Activated T-cell treated with anti-CD3 and anti-CD28 coated beads for 4 hours (primary cell): ENCODE measurements at places on chromosomes 2 and 18.

DNA sequence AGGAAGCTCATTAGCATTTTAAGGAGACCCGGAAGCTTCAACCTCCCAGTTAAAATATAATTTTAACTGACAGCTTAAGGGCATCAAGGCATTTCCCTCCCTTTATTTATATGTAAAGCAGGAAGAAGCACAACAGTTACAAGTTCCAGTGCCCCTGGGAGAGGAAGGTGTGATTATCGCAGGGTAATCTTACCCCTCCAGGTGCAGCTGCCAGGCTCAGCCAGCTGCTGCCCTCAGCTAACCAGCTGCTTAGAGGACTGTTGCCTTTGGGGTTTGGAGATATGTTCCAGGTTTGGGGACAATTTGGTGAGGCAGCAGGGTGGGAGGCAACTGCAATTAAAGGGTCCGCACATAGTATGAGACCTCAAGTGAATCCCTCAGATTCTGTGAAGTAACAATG is 55.3 kb upstream of the SETBP1 start:
- DNase-seq: no peak

DNA sequence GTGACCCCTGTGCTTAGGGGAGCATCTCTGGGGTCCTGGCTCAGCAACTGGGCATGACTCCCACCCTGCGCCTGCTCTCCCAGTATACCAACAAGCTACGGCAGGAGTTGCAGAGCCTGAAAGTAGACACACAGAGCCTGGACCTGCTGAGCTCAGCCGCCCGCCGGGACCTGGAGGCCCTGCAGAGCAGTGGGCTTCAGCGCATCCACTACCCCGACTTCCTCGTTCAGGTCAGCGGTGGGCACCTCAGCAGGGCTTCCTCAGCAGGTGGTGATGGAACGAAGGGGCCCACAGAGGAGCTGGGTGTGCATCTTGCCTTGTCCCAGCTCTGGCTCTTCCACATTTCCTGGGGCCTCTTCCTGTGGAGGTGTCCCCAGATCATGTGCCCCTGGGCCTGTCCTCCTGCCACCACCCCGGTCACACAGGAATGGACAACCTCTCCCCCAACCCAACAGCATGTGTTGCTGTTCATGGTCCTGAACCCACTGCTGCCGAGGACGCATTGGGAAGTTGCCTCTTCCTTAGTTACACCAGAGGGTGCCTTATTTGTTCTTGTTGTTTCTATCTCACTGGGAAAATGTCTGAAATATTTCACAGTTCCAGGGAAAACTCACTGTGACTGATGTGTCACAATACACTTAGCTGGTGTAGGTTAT is 10.8 kb downstream of the PROM2 start:
- DNase-seq: no peak

DNA sequence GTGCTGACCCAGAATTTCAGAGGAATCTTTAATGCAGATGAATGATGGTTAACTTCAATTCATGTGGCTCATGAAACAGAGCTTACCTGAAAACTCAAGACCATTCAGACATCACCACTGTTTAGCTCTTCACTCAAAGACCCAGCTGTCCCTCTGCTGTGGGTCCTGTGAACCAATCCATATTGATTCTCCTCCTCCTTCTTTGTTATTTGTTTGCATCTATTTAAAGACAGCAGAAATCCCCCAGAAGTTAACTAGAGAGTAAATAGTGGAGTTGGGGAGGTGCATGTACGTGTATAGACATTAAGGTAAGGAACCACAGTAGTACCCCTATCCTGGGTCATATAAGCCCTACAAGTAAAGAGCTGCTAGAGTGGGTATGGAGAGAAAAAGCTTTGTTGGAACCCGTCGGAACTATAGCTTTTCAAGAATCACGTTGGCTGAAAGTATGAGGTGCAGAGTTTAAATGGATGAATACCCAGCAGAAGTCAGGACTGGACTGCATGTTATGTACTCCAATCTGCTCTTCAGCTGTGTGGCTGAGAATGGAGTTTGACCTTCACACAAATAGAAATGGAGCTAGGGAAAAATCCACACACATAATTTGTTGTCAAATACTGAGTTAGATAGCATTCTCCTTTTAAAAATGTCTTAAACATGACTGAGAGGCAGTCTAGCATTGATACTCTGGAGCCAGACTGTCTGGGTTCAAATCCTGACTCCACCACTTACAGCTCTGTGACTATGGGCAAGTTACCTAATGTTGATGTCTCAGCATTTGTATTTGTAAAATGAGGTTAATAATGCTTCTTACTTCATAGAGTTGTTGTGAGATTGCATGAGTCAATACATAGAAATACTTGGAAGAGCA is 81.7 kb upstream of the HK2 start:
- DNase-seq: no peak

DNA sequence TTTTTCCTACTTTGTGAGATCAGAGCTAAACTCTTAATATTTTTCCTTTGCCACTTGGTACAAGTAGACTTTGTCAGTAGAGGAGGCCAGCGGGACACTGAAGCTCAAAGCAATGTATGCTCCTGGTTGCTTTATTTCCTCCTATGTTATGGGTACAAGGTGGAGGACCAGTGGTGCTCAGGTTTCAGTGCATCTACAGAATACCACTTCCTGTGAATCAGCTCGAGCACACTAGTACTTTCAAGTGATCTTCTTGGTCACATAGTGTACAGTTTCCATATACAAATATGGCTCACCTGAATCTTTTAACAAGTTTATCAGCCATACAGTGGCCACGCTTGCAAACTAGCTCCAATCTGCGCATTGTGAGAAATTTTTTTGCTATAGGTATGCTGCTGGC is 1674.8 kb upstream of the TMEFF2 start:
- DNase-seq: no peak

- no peak for DNase-seq
Observed at GRCh38 chr2:167005096-167005495, 116.8 kb downstream of the XIRP2 start.

GRCh38 chr2:20526708-20527107 is 79.8 kb downstream of the RHOB start:
- no peak for DNase-seq

DNA sequence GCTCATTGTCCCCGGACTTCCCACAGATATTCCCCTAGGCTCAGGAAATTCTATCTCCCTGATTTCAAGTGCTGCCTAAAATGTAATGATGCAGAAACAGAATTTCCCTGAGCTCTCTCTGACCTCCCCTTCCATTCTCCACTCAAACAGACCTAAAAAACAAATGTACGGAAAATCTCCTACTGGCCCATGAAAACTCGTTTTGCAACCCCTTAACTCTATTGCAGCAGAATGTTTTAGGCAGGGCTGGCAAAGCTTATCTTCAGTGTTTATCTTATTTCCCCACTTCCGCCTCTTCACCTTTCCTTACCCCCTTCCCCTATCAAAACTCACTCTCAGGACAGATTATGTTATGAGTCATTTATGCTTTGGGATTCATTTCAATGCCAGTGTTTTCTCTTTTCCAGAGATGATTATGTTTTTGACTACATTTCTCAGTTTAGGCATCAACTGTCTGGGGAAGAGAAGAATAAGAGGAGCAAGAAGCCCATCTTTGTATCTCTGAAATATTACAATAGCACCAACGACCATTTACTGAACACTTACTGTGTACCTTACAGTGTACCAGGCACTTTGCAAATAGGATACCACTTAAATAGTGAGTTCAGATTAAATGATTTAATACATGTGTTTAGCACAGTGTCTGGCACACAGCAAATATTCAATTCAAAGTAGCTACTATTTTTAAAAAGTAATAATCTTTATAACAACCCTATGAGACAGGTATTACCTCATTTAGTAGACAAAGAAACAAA is 53.9 kb upstream of the STPG4 start:
- no peak for DNase-seq

DNA sequence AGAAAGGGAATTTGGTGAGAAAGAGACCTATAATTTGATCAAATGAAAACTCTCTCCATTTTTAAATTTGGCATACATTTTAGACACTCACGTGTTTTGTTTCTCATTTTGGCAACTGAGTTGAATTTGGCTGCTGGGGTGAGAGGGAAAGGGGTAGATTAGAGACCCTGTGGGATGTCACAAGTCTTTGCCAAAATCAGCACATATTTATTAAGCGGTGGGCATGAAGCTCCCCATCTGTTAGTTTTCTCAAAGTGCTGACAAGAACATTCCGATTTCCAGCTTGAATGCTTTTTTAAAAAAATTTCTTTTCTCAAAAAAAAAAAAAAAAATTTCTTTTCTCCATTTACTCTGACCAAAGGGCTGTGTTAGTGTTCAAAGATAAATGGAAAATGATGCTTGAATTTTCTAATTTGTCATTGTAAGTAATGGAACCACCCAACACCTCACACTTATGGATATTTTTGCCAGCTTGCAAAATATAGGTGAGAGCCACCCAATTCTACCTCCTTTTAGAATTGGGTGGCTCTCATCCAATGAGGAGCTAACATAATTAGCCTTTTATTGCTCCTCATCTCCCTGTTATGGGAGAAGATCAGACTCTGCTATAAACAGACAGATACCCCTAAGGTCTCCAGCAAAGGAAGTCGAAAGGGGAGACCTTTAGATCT is 222.9 kb upstream of the FN1 start:
- no peak for DNase-seq

- DNase-seq: no peak
Observed at GRCh38 chr2:113009622-113010021, 4.4 kb downstream of the IL36A start.

- no peak for DNase-seq
Observed at GRCh38 chr2:36912695-36913094, 53.6 kb downstream of the STRN start.

DNA sequence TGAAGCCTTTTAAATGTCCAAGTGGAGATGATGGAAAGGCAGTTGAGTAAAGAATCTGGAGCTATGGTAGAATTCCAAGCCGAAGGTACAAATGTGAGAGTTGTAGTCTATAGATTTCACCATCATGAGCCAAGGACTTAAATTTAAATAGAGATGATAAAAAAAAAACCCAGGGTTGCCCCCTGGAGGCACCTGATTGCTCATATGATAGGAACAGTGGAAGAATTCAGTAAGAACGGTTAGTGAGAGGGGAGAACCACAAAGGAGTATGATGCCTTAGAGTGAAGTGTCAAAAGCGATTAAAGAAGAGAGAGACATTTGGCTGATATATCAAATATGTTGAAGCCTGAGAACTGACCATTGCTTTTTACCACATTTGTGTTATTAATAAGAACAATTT is 11.9 kb downstream of the NYAP2 start:
- no peak for DNase-seq
